Vagina (tissue), 2 donors: ENCODE measurements at places on chromosomes 11 and 22.

GRCh38 chr11:38791346-38791961, 2193.4 kb upstream of the RAG2 start:
- no peak for DNase-seq

DNA sequence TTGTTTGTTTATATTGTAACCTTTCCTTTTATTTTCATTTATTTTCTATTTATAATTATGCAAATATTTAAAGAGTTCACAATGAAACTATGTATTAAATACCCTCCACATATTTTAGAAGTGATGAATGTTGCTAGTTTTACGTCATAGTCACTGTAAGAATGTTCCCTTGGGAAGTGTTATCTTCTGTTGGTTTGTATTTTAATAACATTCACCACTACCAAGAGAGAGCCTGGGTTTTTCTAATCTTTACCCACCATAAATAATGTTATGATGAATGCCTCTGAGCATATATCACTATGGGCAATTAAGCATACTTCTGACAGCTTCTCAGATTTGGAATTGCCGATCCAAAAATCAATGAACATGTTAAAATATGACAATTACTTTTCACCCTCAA, 80.7 kb downstream of the GGT1 start:
- no peak for DNase-seq

- DNase-seq, result no peak
Measured at GRCh38 chr22:38327805-38328204, 10.6 kb upstream of the CSNK1E start.

GRCh38 chr11:32420937-32421901, 14.1 kb downstream of the WT1 start:
- DNase-seq, result no peak

GRCh38 chr22:43570531-43571165, 158.8 kb downstream of the MPPED1 start:
- no peak for DNase-seq

- DNase-seq, result no peak
Measured at GRCh38 chr22:44338906-44339305, 26.2 kb upstream of the SHISAL1 start.

DNA sequence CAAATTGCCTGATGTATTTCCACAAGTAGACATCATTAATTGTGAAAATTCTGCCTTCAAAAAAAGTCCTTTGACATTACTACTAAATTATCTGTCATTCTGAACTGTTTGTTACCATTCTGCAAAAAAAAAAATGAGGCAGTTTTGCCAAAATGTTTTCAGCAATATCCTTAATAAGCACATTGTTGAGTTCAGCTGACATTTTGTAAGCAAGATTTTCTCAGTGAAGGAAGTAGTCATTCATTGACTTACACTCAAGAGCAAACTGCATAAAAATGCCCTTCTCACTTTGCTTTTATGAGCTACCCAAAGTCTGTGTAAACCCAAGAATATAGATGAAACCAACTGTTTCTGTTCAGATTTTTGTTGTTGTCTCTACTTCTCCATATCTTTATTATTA, 125.9 kb downstream of the UVRAG start:
- no peak for DNase-seq
